Myocyte (in vitro differentiated cells): ENCODE measurements at places on chromosomes 4 and X. TPM values are rescaled to one million over a fixed set of nuclear protein-coding genes. Genes with fewer than 3 reads are reported as not detected.

DNA sequence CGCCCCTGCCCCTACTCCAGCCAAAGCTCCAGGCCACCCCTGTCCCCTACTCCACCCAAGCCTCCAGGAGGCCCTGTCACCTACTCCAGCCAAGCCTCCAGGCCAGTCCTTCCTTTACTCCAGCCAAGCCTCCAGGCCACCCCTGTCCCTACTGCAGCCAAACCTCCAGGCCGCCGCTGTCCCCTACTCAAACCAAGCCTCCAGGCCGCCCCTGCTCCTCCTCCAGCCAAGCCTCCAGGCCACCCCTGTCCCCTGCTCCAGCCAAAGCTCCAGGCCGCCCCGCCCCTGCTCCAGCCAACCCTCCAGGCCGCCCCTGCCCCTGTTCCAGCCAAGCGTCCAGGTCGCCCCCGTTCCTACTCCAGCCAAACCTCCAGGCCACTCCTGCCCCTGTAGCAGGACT, 5.1 kb upstream of the ASMT start:
- DNase-seq = no peak

GRCh38 chrX:75522565-75523431, at the start of gene ZDHHC15:
TSS of gene ZDHHC15 (minus strand) at chrX:75523037. CDS start at chrX:75523024, 13 bp downstream.
- peak; percentile 74 for DNase-seq

- peak; percentile 49 for DNase-seq
Measured at GRCh38 chr4:143399113-143399949, 62.7 kb downstream of the GAB1 start.

DNA sequence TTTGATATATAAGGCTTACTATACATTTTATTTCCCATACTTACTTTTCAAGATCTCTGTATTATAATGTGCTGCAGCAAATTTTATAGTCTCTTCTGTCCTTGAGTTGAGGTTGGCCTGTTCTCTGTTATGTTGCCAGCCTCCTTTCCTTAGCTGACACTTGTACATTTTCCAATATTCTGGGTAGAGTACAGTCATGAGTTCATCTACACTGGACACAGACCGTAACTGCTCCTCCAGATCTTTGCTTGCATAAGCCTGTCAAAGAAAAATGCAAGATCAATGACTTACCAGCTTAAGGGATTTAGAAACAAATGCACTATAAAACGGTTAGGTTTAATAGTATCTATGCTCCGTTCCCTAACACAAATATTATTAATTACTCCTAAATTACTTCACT, 63.2 kb downstream of the VEGFC start:
- no peak for DNase-seq

DNA sequence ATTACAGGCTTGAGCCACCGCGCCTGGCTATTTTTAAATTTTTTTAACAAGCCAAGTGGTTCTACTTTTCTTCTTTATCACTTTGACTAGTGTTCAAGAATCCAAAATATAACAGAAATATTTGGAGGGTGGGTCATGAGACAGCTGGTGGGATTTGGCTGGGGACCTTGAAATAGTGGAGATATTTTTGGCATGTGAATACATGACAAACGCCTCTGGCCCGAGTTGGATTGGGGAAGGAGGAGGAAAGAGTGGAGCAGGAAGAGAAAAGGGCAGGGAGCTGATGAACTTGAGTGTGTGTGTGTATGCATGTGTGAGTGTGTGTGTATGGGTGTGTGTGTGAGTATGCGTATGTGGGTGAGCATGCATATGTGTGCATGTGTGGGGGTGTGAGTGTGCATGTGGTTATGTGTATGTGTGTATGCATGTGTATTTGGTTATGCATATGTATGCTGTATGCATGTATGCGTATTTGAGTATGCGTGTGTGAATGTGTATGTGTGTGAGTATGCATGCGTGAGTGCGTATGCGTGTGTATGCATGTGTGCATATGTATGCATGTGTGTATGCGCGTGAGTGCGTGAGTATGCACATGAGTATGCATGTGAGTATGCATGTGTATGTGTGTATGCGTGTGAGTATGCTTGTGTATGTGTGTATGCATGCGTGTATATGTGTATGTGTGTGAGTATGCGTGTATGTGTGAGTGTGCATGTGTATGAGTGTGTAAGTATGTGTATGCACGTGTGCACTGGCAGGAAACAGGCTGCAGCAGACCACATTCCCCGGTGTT, 49.6 kb downstream of the JADE1 start:
- DNase-seq = peak; percentile 93

DNA sequence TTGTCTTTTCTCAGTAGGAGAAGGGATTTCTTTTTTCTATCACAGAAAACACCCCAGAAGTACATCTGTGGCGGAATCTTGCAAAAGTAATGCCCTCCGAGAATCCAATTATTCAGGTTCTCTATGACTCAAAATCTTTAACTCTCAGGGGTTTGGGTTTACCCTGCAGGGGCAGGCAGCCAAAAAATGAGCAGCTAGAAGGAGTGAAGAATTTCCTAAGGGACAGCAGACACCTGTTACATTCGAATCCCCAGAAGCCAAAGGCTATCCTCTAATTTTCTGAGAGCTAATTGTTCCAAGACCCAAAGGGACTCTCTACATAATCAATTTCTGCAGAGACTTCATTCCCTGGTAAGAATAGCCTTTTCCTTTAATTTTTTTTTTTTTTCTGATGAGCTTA, 27.5 kb upstream of the CBR4 start:
- DNase-seq = peak; percentile 32

GRCh38 chrX:16386126-16386525, 218.8 kb downstream of the MAGEB17 start:
- no peak for DNase-seq

DNA sequence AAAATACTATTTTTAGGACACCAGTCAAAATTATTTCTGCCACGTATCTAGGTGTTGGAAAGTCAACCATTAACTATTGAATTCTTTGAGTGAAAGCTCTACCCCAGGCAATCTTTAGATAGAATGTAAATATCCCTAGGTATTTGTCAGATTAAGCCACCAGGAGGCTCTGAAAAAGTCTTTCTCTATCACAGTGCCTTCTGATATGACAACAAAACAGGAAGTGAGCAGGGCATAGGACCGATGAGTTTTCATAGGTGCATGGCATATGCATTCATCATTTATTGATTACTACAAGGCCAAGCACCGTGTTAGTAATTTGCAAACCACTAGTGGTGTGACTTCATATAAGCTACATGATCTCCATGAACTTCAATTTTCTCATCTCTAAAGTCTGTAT, 333.6 kb upstream of the F9 start:
- DNase-seq = no peak

DNA sequence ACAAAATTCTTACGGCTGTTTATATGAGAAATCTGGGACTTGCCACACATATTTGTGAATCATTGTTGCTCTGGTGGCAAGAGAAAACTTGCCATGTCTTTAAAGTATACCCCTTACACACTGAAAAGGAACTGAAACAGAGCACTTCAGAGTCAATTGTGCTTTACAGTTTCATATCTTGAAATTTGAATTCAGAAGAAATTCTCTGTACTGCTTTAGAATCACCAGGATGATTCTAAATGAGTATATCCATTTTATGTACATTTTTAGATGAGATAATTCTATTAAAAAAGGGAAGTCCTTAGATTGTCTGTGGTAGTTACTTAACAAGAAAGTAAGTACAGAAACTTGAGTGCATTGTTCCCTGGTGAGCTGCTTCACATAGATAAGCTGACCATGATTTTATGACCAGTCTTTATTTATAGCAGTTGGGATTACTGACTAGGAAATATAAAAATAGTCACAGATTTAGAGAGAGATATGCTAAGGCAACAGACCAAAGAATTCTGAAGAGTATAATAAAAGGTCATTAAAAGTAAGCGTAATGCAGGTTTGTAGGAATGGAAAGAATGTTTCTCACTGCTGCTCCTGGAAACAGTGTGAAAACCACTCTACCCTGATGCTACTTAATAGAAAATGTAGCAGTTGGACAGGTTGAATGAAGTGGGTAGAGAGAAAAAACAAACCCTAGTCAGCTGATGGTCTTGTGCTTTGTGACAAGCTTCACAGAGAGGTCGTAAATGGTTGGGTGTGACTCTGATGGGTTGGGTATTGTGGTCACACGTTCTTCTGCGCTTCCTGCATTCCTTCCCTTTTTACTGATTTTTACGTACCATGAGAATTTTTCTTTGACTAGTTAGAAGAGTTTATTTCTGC, 41.0 kb downstream of the FNIP2 start:
- DNase-seq = peak; percentile 92

- DNase-seq = no peak
Measured at GRCh38 chr4:101156619-101157310, 190.6 kb downstream of the PPP3CA start.

DNA sequence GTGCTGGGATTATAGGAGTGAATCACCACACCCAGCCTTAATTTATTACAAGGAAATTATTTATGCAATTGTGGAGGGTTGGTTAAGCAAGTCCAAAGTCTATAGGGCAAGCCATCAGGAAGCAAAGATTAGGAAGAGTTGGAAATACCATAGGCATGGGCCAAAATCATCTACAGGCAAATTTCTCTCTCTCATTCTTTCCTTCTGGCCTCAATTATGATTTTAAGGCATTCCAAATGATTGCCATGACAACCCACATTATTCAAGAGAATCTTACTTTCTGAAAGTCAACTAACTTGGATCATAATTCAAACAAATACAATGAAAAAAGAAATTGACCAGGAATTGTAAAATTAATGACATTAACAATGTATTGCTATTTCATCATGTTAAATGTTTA, 400.8 kb downstream of the GPM6A start:
- no peak for DNase-seq

DNA sequence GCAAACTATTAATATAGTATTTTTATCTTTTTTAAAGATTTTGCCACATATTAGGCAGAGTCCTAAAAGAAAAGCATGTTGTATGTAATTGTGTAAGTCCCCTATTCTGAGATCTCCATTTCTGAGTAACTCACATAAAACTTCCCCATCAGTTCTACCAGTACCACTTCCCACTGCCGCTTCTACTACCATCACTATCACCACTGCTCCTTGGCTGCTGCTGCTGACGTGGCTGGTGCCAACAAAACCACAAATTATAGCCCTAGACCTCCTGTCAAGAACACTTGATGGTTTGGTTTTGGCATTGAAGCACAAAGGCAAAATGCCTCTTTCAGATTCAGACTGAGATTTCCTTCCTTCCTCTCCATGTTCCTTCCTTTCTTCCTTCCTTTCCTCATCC, 106.4 kb downstream of the MMRN1 start:
- no peak for DNase-seq

DNA sequence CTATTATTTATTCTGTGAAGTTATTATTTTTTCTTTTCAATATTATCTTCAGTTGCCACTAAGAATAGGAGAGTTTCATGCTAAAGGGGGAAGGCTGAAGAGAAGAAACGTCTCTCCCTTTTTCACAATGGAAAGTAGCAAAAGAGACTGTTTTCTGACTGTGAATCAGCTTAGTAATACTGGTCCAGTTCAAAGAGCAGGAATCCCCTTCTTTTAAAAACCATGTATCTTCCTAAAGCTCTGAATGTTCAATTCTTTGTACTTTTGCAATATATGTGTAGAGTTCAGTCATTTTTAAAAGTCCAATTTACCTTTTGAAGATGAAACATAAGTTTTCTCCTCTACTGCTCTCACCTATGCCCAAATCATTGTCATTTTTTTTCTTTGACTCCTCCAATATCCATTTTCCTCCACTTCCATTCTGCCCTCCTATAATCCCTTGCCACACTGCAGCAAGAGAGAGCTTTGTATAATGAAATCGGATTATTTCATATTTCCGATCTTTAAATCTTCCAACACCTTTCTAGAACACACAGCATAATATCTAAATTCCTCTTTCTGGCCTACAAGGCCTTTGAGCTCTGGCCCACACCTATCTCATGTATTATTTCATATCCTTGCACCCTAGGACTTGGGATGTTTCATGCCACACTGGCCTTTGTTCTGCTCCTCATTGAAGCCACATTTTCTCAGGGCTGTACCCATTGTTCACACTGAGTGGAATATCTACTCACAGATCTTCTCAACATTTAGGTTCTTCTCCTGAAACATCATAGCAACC, 195.3 kb downstream of the CAMK2D start:
- DNase-seq = no peak

GRCh38 chr4:136643416-136643815, 888.9 kb downstream of the PCDH18 start:
- DNase-seq = no peak

- no peak for DNase-seq
Measured at GRCh38 chr4:43867908-43868307, 580.7 kb downstream of the KCTD8 start.

- DNase-seq = no peak
Measured at GRCh38 chr4:98318521-98318920, 57.3 kb downstream of the RAP1GDS1 start.

DNA sequence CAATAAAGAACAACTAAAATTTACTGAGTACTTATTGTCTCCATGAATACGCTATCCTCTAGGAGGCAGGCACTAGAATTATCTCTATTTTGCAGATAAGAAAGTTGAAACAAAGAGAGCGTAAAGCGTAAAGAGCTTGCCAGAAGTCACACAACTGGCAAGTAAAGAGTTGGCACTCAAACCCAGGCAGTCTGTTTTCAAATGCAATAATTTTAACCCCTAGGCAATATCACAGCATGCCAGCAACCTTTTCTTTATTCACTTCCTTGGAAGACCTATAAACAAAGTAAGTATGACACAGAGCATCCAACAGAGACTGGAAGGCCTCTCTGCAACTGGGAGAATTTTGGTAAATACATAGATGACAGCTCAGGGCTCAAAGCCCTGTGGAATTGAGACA, 23.2 kb upstream of the AMELX start:
- no peak for DNase-seq

DNA sequence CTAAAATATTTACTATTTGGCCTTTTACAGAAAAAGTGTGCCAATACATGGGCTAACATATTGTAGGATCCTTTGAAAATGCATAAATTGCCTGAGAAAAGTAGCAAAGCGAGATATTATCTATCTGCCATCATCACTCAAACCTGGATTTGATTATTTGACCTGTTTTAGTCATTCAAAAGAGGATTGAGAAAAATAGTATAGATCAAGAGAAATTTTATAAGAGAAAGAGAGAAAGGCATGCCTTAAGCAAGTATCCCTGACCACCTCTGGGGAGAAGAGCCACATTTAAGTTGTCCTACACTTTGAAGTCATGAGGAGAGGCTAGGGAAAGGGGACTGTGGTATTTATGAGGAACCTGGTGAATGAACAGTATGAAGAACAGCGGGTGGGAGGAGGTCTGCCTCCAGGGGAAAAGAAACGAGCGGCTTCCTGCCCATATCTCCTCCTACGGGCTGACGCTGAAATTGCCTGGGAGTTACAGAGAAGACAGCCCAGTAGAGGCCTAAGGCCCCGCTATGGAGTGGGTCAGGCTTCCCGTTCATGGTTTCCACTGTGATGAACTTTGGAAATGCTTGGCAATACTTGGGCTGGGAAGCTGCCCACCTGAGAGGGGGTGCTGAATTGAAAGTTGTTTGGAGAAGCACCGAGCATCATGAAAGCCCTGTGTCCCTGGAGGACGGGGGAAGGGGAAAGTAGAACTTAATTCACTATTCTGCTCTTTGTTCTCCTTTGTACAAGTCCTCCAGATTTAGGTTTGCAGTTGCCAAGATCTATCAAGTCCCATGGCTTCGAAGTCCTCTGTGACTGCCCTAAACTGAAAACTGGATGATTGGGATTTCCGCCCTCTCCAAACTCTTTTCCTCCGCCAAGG, 106.9 kb upstream of the ACSL4 start:
- no peak for DNase-seq

The SPANXN3 gene
- total RNA-seq = not detected in 2 replicates

The MED14 gene
- total RNA-seq = 28.9 and 31.2 TPM in 2 replicates

The CSAG3 gene
- not detected in 2 replicates for total RNA-seq

The CXorf65 gene
- total RNA-seq = 4.6 TPM in 1 of 2 replicates, not detected in the other

The TMEM150C gene
- 0.05 and 1.5 TPM in 2 replicates for total RNA-seq

The LNX1 gene
- 20.4 and 35.3 TPM in 2 replicates for total RNA-seq

The FGF16 gene
- total RNA-seq = not detected in 2 replicates

The FOXR2 gene
- not detected in 2 replicates for total RNA-seq

The SHROOM4 gene
- not detected in 2 replicates for total RNA-seq

The CXCL5 gene
- total RNA-seq = not detected in 2 replicates

The ADGRG2 gene
- total RNA-seq = not detected in 2 replicates
